IPS-NIHi11 (cell line): ENCODE measurements at places on chromosomes 3 and 15.

GRCh38 chr3:43390255-43390588, 103.9 kb downstream of the SNRK start:
- no peak for DNase-seq

DNA sequence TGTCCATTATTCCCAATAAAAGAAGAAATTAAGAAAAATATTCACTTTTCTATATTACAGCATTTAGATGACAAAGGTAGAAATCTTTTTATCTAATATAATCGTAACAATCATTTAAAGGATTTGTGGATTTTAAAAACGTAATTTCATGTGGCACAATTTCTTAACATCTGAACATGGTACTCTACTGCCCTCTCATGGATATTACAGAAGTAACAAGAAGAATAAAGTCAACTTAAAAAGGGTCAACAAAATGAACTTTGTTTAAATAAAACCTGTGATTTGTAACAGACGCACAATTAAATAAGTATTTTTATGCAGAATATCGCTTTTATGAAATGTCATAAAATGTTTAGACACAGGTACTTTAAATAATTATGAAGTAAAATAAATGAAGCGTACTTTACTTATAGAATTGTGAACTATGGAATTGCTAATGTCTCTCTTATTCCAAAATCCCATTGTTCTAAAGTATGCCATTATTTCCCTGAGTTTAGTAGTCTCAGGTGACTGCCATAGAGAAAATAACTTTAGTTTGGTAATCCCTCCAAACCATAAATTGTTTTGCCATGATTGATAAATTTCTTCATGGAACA, 366.8 kb upstream of the ZNF385D start:
- peak; percentile 21 for DNase-seq

GRCh38 chr3:168707900-168708299, 612.2 kb upstream of the GOLIM4 start:
- DNase-seq, result no peak

DNA sequence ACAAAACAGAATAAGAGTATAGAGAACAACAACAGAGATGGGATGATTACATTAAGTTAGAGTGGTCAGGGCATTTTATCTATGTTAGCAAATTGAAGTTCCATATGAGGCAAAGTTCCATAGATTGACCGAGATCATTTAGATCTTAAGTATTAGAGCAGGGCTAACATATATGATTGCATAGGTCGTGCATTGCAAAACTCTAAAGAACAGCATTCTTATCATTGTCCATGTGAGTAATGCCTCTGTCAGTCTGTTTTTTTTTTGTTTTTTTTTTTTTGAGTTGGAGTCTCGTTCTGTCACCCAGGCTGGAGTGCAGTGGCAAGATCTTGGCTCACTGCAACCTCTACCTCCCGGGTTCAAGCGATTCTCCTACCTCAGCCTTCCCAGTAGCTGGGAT, 341.7 kb upstream of the KCNH8 start:
- DNase-seq, result no peak

DNA sequence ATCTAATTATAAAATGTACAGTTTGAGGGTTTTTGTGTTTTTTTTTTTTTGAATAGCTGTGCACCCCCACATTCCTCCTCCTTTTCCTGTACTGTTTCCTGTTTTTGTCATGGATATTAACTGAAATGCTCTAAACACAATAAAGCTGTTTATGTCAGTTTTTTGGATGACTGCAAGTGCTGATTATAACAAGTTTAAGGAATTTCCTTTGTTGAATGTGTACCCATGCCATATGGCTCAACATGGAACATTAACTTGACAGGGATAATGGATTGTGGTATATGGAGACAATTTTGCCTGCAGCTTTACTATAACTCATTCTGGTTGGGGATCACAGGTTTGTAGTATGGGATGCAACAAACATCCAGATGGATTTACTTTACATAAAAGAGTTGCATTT, 216.4 kb downstream of the TCF12 start:
- DNase-seq, result no peak

GRCh38 chr3:132637590-132637989, 22.0 kb downstream of the ACAD11 start:
- no peak for DNase-seq

DNA sequence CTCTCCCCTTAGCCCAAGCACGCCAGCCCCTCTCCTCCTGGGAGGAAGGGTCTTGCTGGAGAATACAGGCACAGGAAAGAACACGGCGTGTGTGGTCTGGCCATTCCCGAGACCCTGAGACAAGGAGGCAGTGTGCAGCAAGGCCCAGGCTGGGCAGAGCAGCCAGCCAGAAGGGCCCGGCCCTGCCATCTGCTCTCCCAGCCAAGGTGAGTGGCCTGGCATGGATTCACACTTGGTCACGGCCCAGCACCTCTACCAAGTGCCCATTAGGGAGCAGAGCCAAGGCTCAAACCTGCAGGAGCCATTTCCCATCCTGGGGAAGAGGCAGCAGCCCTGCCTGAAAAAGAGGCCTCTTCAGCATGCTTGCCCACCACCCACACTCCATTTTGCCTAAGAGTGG, 28.6 kb downstream of the MEGF11 start:
- no peak for DNase-seq

GRCh38 chr3:13497386-13497785, 17.3 kb downstream of the HDAC11 start:
- DNase-seq, result no peak

DNA sequence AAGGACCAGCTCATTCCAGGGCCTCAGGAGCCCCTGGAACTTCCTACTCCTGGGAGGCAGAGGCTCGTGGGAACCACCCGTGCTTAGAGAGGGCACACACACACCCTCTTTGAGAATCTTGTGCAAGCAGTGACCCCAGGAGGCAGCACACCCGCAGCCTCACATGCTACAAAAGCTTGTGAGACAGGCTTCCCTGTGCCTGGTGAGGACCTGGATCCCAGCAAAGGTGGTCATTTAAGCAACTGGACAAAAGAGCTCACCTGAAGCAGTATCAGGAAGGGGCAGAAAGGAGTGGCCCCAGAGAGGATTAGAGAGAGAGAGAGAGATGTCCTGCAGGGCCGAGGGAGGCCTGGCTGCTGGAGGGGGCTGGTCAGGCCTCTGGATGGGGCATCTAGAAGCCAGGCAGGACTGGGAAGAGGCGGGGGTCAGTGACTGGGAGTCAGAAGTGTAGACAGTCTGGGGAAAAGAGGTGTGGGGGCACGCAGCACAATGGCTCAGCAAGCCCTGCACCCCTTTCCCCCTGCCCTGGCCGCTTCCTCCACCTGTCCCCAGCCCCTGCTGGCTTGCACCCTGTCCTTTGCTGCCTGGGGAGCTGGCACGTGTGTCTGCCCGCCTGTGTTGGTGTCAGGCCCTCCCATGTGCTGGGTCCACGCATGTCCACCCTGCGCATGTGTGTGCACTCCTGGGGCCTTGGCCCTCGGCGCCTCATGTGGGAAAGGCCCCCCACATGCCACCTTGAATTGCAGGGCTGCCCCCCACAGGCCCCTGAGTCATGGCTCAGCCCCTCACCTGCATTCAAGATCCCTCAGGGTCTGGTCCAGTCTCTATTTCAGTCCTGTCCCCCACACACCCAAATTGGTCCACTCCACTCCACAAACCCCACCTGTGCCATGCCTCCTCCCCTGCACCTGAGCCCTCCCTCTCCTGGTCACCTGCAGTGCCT, 36.9 kb downstream of the TSPAN3 start:
- DNase-seq, result no peak

DNA sequence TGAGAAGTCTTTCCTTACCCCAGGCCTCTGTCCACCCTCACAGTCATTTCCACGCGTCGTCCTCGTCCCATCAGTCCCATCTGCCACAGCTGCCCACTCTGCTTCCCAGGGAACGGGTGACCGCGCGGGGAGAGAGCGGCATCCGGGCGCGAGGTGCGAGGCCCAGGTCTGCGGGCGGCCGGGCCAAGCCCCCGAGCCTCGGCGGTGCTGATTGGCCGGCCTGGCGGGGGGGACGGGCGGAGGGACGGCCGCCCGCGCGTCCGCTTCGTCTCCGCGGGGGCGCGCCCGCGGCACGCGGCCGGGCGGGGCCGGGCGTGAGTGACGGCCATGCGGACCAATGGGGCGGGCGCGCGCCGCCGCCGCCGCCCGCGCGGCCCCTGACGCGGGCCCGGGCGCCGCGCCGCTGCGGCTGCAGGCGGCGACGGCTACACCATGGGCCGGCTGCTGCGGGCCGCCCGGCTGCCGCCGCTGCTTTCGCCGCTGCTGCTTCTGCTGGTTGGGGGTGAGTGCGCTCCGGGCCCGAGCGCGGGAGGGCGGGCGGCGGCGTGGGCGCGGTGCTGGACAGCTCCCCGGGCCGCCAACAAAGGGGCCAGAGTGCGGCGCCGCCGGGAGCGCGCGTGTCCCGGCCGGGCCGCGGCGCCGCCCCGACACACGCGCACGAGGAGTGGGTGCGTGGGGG, at the start of gene PODXL2:
Gene PODXL2, plus strand, starts transcription at position 398 of the 679 bp plus-strand sequence. Its CDS starts 35 bp downstream, at position 433.
- peak; percentile 96 for DNase-seq

- DNase-seq, result no peak
Measured at GRCh38 chr15:57915827-57916531, 149.5 kb downstream of the ALDH1A2 start.
